ENCODE measurements at places on chromosomes 5 and 9. TPM values are rescaled to one million over a fixed set of nuclear protein-coding genes. Genes with fewer than 3 reads are reported as not detected.

Gene MAST4
- total RNA-seq: 85.9 TPM

Gene AOPEP
- total RNA-seq: 305 TPM

Gene PCDHB10
- total RNA-seq: 3.2 TPM

Gene RNF183
- total RNA-seq: not detected

Gene ZFP2
- total RNA-seq: 2.2 TPM

Gene ARL14EPL
- not detected for total RNA-seq

Gene MLLT3
- total RNA-seq: 8.8 TPM

Gene PRR16
- 19.6 TPM for total RNA-seq

Gene CAAP1
- total RNA-seq: 10.6 TPM

- no peak for DNase-seq
- H3K27ac ChIP-seq: no peak overlapping the region
- no peaks in the 10 kb centered on the region for H3K27me3 ChIP-seq
- no peak overlapping the region for H3K4me3 ChIP-seq
- H3K4me1 ChIP-seq: no peaks in the 10 kb centered on the region
Observed at GRCh38 chr5:169431386-169431785, 130.4 kb upstream of the SLIT3 start.

DNA sequence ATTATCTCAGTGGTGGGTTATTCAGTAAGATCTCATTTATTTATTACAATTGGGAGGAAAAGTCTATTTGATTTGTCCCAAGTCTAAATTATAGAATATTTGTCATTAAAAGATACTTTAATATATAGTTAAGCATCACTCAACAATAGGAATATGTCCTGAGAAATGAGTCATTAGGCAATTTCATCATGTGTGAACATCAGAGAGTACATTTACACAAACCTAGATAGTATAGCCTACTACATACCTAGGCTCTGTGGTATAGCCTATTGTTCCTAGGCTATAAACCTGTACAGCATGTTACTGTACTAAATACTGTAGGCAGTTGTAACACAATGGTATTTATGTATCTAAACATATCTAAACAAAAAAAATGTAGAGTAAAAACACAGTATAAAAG, 135.0 kb upstream of the RASA1 start:
- no peaks in the 10 kb centered on the region for H3K27me3 ChIP-seq
- no peaks in the 10 kb centered on the region for H3K36me3 ChIP-seq
- H3K4me3 ChIP-seq: no peak overlapping the region

- H3K27ac ChIP-seq: peak overlapping the region; percentile 38
- no peaks in the 10 kb centered on the region for H3K27me3 ChIP-seq
- H3K4me3 ChIP-seq: no peak overlapping the region
- peaks cover 10% of the 10 kb centered on the region for H3K4me1 ChIP-seq
- peaks cover 13% of the 10 kb centered on the region for H3K36me3 ChIP-seq
Observed at GRCh38 chr9:128575469-128575868, 23.1 kb downstream of the SPTAN1 start.

DNA sequence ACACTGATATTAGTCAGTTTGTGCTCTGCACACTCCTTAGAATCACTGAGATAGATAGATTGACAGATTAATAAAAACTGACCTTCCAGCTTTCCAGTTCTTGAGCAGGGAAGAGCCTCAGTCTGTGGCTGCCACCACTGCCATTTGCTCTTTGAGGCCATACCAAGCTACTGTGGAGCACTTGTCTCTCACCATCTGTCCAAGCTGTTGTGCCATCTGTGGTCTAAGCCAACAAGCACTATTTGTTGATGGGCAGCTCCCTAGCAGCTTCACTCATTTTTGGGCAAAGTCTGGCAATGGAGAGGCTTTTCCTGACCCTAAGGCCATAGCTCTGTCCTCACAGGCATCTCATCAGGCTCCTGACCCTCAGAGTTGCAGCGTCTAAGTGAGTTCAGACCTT, 30.4 kb downstream of the HTR1A start:
- no peaks in the 10 kb centered on the region for H3K27me3 ChIP-seq
- H3K27ac ChIP-seq: no peak overlapping the region
- H3K4me3 ChIP-seq: no peak overlapping the region

DNA sequence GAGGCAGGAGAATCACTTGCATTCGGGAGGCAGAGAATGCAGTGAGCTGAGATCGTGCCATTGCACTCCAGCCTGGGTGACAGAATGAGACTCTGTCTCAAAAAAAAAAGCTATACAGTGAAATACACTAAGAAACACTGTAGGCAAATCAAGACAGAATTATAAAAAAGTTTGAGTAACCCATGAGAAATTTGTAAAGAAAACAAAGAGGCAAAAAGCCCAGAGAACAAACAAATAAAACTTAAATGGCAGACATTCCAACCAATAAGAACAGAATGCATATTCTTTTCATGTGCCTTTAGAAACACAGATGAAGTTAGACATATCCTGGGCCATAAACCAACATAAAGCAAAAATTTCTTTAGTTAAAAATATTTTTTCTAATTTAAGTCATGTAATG, 30.6 kb downstream of the ZNF169 start:
- no peak overlapping the region for H3K27ac ChIP-seq
- no peak for DNase-seq
- no peak overlapping the region for H3K4me3 ChIP-seq
- no peaks in the 10 kb centered on the region for H3K27me3 ChIP-seq
- no peaks in the 10 kb centered on the region for H3K36me3 ChIP-seq

- H3K4me3 ChIP-seq: no peak overlapping the region
- DNase-seq: no peak
- H3K36me3 ChIP-seq: no peaks in the 10 kb centered on the region
- peaks cover 11% of the 10 kb centered on the region for H3K4me1 ChIP-seq
Observed at GRCh38 chr9:106717686-106718085, 145.3 kb upstream of the ZNF462 start.

GRCh38 chr5:159833846-159834245, 82.4 kb upstream of the ADRA1B start:
- H3K4me1 ChIP-seq: no peaks in the 10 kb centered on the region
- no peak overlapping the region for H3K4me3 ChIP-seq
- no peaks in the 10 kb centered on the region for H3K27me3 ChIP-seq
- H3K36me3 ChIP-seq: no peaks in the 10 kb centered on the region

- no peak overlapping the region for H3K27ac ChIP-seq
- no peaks in the 10 kb centered on the region for H3K36me3 ChIP-seq
- H3K4me1 ChIP-seq: no peaks in the 10 kb centered on the region
- no peaks in the 10 kb centered on the region for H3K27me3 ChIP-seq
Observed at GRCh38 chr5:138930371-138931097, 55.4 kb upstream of the LRRTM2 start.

GRCh38 chr9:124386201-124386600, 29.0 kb downstream of the PSMB7 start:
- no peak overlapping the region for H3K27ac ChIP-seq
- DNase-seq: no peak
- H3K36me3 ChIP-seq: no peaks in the 10 kb centered on the region
- no peak overlapping the region for H3K4me3 ChIP-seq
- H3K27me3 ChIP-seq: no peaks in the 10 kb centered on the region

GRCh38 chr9:113184539-113184938, 33.7 kb downstream of the SLC31A2 start:
- no peaks in the 10 kb centered on the region for H3K27me3 ChIP-seq
- H3K27ac ChIP-seq: no peak overlapping the region

GRCh38 chr9:111559000-111559610, 34.1 kb downstream of the ZNF483 start:
- no peak overlapping the region for H3K27ac ChIP-seq
- H3K36me3 ChIP-seq: no peaks in the 10 kb centered on the region
- no peaks in the 10 kb centered on the region for H3K4me1 ChIP-seq
- no peaks in the 10 kb centered on the region for H3K27me3 ChIP-seq
- DNase-seq: no peak

- H3K27me3 ChIP-seq: no peaks in the 10 kb centered on the region
- H3K27ac ChIP-seq: no peak overlapping the region
Observed at GRCh38 chr5:83145241-83145640, 67.9 kb downstream of the XRCC4 start.

DNA sequence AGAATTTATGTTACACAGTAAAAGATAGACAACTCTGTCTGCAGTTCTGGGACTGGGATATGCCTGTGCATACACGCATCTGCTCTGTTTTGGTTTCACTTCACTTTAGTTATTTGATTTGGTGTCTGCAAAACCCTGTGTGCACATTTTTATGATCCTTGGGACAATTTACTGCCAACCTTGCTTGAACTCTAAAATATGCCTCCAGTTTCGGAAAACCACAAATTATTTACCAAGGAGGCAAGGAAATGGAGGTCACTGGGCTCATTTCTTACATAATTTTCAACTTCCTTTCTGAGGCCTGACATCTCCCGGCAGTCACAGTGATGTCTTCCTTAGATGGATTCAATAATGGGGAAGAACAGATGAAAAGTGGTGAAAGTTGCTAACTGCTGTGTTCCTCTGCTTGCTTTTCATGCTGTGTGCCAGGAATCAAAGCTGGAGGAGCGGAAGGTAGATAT, 61.2 kb upstream of the TAF11L2 start:
- H3K27me3 ChIP-seq: no peaks in the 10 kb centered on the region
- H3K27ac ChIP-seq: peak overlapping the region; percentile 50
- peaks cover 26% of the 10 kb centered on the region for H3K4me1 ChIP-seq
- peak overlapping the region; percentile 9 for H3K4me3 ChIP-seq
- no peak for DNase-seq
- H3K36me3 ChIP-seq: no peaks in the 10 kb centered on the region

- no peaks in the 10 kb centered on the region for H3K27me3 ChIP-seq
- H3K36me3 ChIP-seq: no peaks in the 10 kb centered on the region
- no peak overlapping the region for H3K27ac ChIP-seq
Observed at GRCh38 chr9:125493881-125494652, 212.9 kb downstream of the MAPKAP1 start.

DNA sequence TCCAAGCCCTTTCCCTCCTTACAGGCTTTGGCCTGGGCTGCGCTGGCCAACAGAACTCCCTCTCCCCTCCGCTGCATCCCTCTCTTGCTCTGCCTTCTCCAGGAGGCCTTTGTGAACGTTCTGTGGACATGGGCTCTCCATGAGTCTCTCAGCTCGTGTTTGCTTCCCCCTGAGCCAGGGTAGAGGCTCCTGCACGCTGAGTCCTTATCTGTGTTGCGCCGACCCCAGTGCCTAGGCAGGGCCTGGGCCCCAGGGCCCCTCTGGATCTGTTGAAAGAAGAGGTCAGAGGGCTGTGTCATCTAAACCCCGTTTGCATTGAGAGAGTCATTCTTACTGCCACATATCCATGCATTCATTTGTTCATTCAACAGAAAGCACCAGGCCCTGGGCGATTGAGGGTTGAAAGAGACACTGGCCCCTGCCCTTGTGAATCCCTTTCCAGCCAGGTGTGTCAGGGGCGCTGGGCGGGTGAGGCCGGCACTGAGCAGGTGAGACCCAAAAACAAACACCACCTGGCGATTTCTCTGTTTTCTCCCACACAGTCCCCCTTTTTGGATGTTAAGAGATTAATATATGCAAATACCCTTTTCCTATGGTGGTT, 111.2 kb upstream of the IER5L start:
- H3K27ac ChIP-seq: no peak overlapping the region
- H3K4me1 ChIP-seq: no peaks in the 10 kb centered on the region
- H3K27me3 ChIP-seq: no peaks in the 10 kb centered on the region
- H3K36me3 ChIP-seq: no peaks in the 10 kb centered on the region
- no peak for DNase-seq

- no peaks in the 10 kb centered on the region for H3K27me3 ChIP-seq
- peak overlapping the region; percentile 50 for H3K4me3 ChIP-seq
- H3K4me1 ChIP-seq: peaks cover 5% of the 10 kb centered on the region
- no peaks in the 10 kb centered on the region for H3K36me3 ChIP-seq
- no peak overlapping the region for H3K27ac ChIP-seq
Observed at GRCh38 chr9:99296291-99296951, 74.3 kb downstream of the SEC61B start.

DNA sequence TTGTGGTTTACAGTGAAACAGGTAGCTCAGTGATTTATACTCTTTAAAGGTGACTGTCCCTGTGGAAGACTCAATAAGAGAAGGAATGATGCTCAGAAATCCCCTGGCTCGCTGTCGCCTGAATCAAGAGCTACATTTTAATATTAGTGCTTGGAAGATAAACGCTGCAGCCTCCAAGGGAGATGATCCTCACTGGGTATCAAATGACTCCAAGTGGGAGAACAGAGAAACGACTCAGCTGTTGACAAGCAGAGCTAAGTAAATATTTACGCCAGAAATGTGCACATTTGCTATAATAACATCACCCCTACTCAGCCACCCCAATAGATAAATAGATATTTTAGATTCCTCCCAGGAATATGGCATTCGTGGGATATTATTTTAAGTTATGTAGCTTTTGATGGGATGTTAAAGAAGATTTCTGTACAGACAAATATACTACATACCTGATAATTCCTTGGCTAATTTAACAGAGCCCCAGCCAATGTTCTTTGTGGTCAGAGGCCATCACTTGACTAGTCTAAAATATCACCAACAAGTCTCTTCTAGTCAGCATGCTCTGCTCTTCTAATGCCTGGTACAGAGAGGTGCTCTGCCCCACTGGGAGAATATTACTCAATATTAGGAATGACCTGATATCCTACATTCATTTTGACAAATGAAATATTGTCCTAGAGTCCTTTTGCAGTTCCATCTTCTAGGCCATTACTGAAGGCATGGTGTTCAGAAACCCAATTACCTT, 18.3 kb upstream of the CCDC192 start:
- no peaks in the 10 kb centered on the region for H3K36me3 ChIP-seq
- H3K4me1 ChIP-seq: no peaks in the 10 kb centered on the region
- no peak overlapping the region for H3K27ac ChIP-seq
- no peaks in the 10 kb centered on the region for H3K27me3 ChIP-seq

GRCh38 chr9:75657015-75657414, 233.5 kb upstream of the PCSK5 start:
- no peaks in the 10 kb centered on the region for H3K27me3 ChIP-seq
- no peak for DNase-seq
- no peaks in the 10 kb centered on the region for H3K4me1 ChIP-seq
- no peaks in the 10 kb centered on the region for H3K36me3 ChIP-seq
- H3K27ac ChIP-seq: no peak overlapping the region

DNA sequence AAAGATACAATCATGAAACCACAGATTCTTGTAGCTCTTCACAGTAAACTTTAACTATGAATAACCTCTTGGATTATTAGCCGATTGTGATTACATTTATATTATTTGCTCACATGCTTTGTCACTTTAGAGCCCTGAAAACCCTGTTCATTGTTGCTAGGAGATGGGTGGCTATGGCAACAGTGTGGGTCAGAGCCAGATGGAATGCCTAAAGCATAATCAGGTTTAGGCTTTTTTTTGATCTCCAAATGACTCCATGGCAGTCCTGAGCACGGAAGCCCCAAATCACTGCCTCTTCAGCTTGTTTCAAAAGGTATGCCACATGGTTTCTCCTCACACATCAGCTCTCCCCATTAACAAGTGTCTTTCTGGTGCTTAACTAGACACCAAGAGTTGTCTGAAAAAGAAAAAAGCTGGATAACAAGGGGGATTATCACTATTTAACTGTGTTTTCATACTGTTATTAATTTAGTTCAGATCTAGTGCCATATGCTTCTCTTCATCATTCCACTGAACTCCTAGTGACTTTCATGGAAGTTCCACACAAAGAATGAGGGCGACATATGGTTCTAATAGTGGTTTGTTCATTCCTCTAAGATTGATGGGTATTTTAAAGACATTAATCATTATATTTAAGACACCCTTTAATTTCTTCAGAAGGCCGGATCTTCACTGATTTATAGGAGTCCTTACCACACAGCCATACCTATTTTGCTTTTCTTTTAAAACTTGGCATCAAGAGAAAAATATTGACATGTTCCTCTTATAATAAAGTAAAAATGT, 88.8 kb upstream of the PAM start:
- no peaks in the 10 kb centered on the region for H3K27me3 ChIP-seq
- no peaks in the 10 kb centered on the region for H3K36me3 ChIP-seq
- DNase-seq: no peak
- peaks cover 17% of the 10 kb centered on the region for H3K4me1 ChIP-seq

- H3K27me3 ChIP-seq: no peaks in the 10 kb centered on the region
- H3K4me1 ChIP-seq: no peaks in the 10 kb centered on the region
- no peak for DNase-seq
- no peak overlapping the region for H3K27ac ChIP-seq
- no peak overlapping the region for H3K4me3 ChIP-seq
Observed at GRCh38 chr5:18764161-18764560, 1129.9 kb downstream of the TAF11L14 start.

GRCh38 chr5:177599731-177600507, at the start of gene B4GALT7:
B4GALT7 (plus strand) TSS chr5:177600132; CDS start chr5:177600211, 79 bp downstream.
- no peaks in the 10 kb centered on the region for H3K36me3 ChIP-seq
- DNase-seq: no peak
- peak within 1 kb of the TSS; percentile 94 for H3K27ac ChIP-seq

Measured in vagina (tissue), 2 donors.